Mesothelial cell of epicardium (in vitro differentiated cells): ENCODE measurements at places on chromosomes 3 and 15.
A peak's percentile ranks its signal among the peaks of the same experiment; 100 is the strongest.

- peak; percentile 86 for DNase-seq
These were observed 217.1 kb upstream of the TPRG1 start for GRCh38 chr3:188954590-188955208.

GRCh38 chr15:71083349-71083748 is 31.9 kb upstream of the THSD4 start:
- DNase-seq: no peak

DNA sequence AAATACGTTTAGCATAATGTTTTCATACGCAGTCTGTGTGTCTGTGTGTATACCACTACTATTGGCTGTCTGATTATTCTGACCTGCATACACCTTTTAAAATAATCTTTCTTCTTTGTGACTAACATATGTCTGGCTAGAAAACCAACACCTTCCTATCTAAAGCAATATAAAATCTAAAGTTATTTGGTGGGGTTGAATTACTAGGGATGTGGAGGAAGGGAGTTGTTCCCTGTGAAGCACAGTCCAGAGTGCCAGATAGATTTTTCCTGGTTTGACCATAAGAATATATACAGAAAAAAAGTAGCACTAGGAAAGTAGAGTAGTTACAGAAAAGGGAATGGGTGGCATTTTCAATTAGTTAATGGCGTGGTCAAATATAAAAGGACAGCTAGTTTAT is 918.8 kb downstream of the NAALADL2 start:
- no peak for DNase-seq

DNA sequence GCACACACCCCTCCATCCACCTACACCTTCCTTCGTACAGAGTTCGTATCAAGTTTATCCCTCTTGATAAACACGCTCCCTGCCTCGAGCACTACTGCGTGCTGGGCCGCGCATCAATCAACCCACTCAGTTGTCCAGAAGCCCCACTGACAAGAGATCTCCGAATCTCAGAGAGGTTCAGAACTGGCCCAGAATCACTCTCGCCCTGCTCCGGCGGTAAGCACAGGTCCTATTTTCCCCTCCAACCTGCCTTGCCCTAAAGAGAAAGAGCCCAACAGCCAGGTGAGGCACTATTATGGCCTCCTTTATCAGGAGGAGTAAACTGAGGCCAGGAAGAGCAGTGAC is 494 bp upstream of the NISCH start:
- no peak for DNase-seq

GRCh38 chr3:170908235-170909116 is at the start of gene EIF5A2:
Gene EIF5A2 (minus strand): TSS chr3:170908637. CDS start chr3:170907806, 831 bp downstream.
- DNase-seq: peak; percentile 50

GRCh38 chr3:148079370-148079769 is 618.3 kb upstream of the AGTR1 start:
- no peak for DNase-seq

GRCh38 chr3:88617283-88617682 is 467.5 kb downstream of the C3orf38 start:
- no peak for DNase-seq

GRCh38 chr15:28101983-28102441 is 2.9 kb upstream of the OCA2 start:
- no peak for DNase-seq

DNA sequence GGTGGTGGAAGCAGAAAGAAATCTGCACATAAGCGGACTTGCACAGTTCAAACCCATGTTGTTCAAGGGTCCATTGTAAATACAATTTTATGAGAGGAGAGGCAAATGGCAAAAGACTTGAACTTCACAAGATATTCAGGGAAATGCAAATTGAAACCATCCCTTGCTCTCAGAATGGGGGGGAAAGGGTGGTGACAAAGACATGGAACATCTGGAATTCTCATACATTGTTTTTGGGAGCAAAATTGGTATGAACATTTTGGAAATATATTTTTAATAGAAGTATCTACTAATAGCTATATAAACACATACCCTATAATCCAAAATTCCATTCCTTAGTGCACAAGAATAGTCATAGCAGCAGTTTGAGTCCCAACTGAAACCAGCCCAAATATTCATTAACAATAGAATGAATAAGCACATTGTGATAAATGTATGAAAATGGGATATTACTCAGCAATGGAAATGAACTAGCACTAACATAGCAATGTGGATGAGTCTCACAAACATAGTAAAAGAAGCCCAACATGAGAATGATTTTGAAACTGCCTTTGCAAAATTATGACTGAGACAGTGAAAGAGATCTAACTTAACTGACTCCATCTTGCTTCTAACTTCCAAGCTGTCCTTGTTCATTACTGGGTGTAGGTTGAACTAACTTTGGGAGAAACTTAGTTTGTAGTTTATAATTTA is 77.2 kb downstream of the CD200R1L start:
- no peak for DNase-seq

DNA sequence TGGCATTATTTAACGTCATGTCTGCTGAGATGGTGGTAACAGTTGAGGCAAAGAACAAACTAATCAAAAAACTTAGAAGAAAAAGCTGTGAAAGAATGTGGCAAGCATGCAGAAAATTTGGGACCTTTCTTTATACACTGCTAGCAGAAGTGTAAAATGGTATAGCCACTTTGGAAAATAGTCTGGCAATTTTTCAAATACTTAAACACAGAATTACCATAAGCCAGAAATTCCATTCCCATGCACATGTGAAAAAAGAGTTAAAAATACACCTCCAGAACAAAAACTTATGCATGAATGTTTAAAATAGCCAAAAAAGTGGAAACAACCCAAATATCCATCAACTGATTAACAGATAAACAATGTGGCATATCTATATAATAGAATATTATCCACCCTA is 613.3 kb downstream of the TBL1XR1 start:
- no peak for DNase-seq

- DNase-seq: no peak
These were observed 46.2 kb downstream of the KBTBD8 start for GRCh38 chr3:67044295-67044694.

- no peak for DNase-seq
These were observed 87.5 kb downstream of the KCNMB2 start for GRCh38 chr3:178623666-178624255.

- DNase-seq: no peak
These were observed 277.1 kb upstream of the CCDC54 start for GRCh38 chr3:107100137-107100536.

DNA sequence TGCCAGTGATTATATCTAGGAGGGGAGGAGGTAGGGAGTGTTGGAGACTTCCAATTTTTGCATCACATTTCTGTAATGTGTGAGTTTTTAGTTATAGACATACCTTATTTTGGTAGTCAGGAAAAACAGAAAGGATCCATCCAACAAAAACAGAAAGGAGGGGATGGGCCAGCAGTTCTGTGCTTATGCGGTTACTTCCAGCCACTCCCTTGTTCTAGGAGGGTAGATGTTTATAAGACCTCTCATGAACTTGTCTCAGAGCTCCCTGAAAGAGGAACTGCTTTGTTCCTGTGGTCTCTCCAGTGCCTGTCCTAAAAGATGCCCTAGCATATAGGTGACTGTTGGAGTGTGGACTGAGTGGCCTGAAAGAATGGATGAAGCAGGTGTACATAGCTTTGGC is 323.3 kb downstream of the CACNA2D3 start:
- DNase-seq: no peak

DNA sequence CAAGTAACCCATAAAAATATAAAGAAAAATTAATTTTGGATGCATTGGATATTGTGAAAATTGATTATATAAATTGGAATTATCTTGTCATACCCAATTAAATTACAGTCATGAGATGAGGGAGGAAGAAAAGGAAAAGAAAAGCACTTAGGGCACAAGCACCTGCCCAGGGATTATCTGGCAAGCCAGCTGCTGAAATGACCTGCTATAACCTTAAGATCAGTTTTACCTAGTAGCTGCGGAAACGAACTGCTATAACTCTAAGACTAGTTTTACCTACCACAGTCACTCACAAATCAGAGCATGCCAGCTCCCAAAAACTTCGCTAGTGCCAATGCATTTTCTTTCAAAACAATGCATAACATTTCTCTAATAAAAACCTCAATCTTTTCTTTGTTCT is 26.2 kb downstream of the LRRFIP2 start:
- DNase-seq: no peak

GRCh38 chr3:139534455-139534812 is 5.1 kb downstream of the RBP1 start:
- DNase-seq: no peak
